ENCODE measurements at places on chromosomes 4 and X. TPM values are rescaled to one million over a fixed set of nuclear protein-coding genes. Genes with fewer than 3 reads are reported as not detected.

DNA sequence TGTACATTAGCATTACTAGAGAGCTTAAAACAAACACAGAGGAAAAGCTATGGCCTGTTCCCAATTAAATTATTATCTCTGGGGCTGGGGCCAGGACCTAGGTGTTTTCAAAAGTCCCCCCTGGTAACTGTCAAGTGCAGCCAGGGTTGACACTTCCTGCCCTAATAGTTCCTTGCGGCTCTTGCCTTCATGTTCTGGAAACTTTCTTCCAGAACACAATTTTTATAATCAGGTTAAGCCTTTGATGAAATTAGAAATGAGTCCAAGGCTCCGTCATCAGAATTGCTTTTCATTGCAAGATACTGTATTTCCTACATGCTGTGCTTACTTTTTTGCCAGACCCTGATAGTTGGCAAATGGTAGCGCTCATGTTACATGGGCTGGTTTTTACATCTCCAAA lies 229.6 kb downstream of the UNC5C start:
- no peaks in the 10 kb centered on the region for H3K4me1 ChIP-seq
- no peak for DNase-seq
- H3K27me3 ChIP-seq: no peaks in the 10 kb centered on the region
- no peaks in the 10 kb centered on the region for H3K36me3 ChIP-seq
- no peak overlapping the region for H3K4me3 ChIP-seq
- no peak overlapping the region for H3K27ac ChIP-seq

PPP2R3B gene
- total RNA-seq: 25.2 TPM

NOX1 gene
- total RNA-seq: not detected

SLC25A53 gene
- 4.5 TPM for total RNA-seq

DNA sequence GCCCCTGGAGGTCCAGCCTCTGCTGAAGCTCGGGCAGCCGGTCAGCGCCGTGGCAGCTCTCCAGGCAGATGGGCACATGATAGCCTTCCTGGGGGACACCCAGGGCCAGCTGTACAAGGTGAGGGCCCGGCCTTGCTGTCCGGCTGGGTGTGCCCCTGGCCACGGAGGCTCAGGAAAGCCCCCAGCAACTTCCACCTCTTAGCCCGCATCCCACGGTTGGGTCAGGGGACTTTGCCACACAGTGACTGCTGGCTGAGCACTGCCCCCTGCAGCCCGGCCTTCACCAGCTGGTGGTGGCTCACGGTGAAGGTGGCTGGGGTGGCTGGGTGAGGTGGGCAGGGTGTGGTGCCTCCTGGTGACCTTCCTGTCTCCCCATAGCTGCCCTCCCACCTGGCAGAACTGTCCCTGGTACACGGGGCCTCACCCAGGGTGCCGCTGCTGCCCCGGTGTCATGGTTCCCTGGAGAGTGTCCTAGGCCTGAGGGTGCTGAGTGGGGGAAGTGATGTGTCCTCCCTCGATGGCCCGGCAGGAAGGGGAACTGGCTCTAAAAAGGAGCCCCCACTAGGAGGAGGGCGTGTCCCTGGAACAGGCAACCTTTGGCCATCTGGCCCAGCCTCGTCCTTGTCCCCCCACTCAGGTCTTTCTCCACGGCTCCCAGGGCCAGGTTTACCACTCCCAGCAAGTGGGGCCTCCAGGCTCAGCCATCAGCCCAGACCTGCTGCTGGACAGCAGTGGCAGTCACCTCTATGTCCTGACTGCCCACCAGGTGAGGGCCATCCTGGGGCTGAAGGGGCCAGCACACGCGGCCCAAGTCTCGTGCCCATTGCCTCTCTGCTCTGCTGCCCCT lies 4.5 kb downstream of the PLXNB3 start:
- no peak overlapping the region for H3K27ac ChIP-seq
- no peaks in the 10 kb centered on the region for H3K27me3 ChIP-seq
- H3K4me1 ChIP-seq: no peaks in the 10 kb centered on the region
- H3K4me3 ChIP-seq: no peak overlapping the region
- no peak for DNase-seq

RS1 gene
- total RNA-seq: not detected

DNA sequence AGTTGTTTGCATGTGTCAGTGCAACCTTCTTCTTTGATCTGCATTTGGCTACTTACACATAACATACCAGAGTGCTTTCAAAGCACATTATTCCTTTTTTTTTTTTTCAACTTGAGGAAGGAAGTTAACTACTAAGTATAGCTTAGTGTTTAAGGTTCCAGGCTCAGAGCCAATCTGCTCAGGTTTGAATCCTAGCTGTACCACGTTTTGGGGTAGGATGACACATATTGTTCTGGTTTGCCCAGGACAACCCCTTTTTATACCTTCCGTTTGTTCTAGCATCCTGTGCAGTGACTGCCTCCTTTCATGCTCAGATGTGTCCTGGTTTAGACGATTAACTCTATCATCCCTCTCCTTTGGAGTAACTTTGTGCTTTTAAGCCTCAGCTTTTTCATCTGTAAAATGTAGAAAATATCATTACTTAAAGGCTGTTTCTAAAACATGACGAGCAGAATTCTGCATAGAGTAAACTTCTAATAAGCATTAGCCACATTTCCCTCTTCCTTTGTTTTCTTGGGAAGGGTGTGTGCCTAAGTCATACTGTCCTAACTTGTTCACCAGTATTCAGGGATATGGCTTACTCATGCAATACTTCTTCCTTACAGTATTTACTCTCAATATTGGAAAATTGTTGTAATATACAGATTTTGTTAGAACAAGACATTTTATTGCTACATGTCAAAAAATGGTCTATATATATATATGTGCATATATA lies 281.3 kb downstream of the C4orf33 start:
- H3K36me3 ChIP-seq: no peaks in the 10 kb centered on the region
- no peak for DNase-seq
- H3K27me3 ChIP-seq: no peaks in the 10 kb centered on the region
- H3K27ac ChIP-seq: no peak overlapping the region
- H3K4me3 ChIP-seq: no peak overlapping the region

- H3K4me3 ChIP-seq: no peak overlapping the region
- no peak overlapping the region for H3K27ac ChIP-seq
- H3K36me3 ChIP-seq: peaks cover 5% of the 10 kb centered on the region
- no peak for DNase-seq
Observed at GRCh38 chr4:102563000-102563399, 61.8 kb downstream of the NFKB1 start.

DNA sequence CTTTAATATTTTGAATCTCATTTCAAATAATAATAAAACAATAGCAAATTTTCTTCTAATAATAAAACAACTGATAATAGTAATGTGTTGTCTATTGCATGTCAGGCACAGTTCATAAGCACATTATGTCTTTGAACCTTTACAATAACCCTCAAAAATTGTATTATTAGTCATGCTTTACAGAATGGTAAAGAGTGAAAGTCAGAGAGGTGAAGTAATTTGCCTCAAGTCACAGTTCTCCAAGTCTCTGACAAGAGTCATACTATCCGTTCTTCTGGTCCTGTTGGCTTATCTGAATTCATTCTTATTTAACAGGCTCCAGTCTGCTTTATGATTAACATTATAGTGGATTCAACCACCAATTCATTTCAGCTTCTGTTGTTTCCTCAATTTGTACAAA lies 313.0 kb downstream of the AFF2 start:
- H3K27ac ChIP-seq: no peak overlapping the region
- no peak overlapping the region for H3K4me3 ChIP-seq
- H3K4me1 ChIP-seq: no peaks in the 10 kb centered on the region

- no peak overlapping the region for H3K27ac ChIP-seq
- H3K27me3 ChIP-seq: no peaks in the 10 kb centered on the region
- DNase-seq: no peak
- H3K4me1 ChIP-seq: peaks cover 87% of the 10 kb centered on the region
Observed at GRCh38 chr4:2591189-2591588, 54.7 kb downstream of the FAM193A start.

DNA sequence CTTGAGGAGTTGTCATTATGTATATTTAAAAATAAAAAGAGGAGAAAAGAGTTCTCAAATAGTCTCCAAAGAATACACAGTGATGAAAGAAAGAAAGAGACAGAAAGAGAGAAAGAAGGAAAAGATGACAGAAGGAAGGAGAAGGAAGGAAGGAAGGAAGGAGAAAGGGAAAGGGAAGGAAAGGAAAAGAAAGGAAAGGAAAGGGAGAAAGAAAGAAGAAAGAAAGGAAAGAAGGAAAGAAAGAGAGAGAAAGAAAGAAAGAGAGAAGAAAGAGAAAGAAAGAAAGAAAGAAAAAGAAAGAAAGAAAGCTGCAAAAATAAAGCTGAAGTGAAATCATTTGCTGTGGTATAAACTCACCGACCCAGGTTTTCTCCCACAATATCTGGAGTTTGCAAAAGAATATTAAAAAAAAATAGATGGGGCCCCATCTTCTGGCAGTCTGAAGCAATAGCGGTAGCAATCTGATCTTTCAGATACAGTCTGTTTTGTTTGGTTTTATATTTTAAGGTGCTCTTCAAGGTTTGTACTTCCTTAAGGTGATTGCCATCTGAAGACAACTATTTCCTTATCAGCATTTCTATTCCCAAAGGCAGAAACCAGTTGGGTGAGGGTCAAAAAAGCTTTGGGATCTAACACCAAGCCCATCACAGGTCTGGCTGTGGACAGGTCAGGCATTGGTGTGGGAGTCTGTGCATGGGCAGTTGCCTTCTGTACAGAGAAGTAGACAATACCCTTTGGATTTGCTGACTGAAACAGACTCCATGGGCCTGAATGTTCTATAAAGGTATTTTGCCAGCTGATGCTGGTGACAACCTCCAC lies 160.4 kb downstream of the CPEB2 start:
- no peaks in the 10 kb centered on the region for H3K36me3 ChIP-seq
- no peaks in the 10 kb centered on the region for H3K27me3 ChIP-seq
- no peak overlapping the region for H3K27ac ChIP-seq
- H3K4me3 ChIP-seq: no peak overlapping the region
- no peak for DNase-seq
- peaks cover 8% of the 10 kb centered on the region for H3K4me1 ChIP-seq
